Activated T-cell treated with anti-CD3 and anti-CD28 coated beads for 24 hours (primary cell): ENCODE measurements at places on chromosomes 11 and 22.

DNA sequence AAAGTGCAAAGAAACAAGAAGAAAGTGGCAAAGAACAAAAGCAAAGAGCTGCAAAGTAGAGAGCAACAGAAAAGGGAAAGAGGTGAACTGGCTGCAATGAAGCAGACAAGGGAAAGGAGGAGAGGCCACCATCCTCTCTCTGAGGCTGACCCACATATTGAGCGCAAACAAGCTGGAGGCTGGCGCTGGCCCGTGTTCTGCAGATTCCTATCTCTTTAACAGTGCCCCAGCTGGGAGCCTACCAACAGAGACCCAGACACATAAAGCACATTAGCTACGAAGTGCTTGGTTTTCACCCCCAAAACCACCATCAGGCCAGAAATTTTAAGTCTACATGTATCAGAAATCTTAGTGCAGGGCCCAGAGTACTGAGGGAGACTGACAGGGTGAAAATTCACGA is 17.6 kb downstream of the NCAPD3 start:
- DNase-seq, result no peak

- DNase-seq, result no peak
Observed at GRCh38 chr22:25051073-25051472, 98.6 kb downstream of the KIAA1671 start.

- DNase-seq, result no peak
Observed at GRCh38 chr11:96204721-96205459, 138.1 kb downstream of the MAML2 start.

GRCh38 chr11:123233280-123233974 is 38.4 kb upstream of the CLMP start:
- no peak for DNase-seq

GRCh38 chr11:126332221-126332711 is 23.2 kb upstream of the ST3GAL4 start:
- DNase-seq, result no peak
